Hindlimb muscle (tissue), 1 donor: ENCODE measurements at places on chromosomes 13 and 19.
A peak's percentile ranks its signal among the peaks of the same experiment; 100 is the strongest.

GRCh38 chr13:107241381-107241780 lies 673.4 kb upstream of the ARGLU1 start:
- DNase-seq = no peak

GRCh38 chr13:77384999-77385398 lies 58.1 kb upstream of the MYCBP2 start:
- DNase-seq = no peak

- no peak for DNase-seq
Measured at GRCh38 chr13:37136187-37136586, 30.7 kb upstream of the CSNK1A1L start.

DNA sequence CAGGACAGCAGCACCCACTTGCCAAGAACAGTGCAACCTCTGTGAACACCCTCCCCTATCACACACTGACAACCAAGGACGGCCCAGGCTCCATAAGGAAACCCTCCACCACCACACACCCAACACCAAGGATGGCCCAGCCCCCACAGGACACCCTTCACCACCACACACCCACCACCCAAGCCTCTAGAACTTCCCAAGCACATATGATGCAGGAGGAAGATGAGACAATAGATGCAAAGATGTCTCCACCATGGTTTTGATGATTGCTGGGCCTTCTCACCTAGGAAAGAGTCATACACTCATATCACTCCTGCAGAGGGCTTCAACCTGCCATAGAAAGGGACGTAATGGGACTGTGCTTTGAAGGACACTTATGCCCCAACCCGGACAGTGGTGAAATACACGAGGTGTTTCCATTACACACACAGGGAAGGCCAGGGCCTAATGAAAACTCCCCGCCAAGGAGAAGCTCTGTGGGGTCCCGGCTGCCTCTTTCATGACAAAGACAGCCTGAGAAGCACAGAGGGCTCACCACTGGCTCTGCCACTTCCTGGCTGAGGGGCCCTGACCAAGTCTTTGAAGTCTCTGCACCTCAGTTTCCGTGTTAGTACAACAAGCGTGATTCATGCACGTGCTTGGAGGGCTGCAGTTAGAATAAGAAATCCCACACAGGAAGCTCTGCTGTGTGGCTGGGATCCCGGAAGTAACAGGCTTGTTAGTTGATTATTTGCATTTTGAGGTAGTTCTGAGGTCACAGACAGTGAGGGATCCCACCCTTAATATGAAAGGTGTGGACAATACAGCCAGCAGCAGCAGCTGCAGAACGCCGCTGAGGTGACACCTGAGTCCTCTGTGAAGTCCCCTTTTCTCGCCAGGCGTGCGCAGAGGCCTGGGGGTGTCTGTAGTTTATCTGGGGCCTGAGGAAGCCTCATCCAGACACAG lies 61.9 kb upstream of the ATP12A start:
- no peak for DNase-seq

GRCh38 chr13:99432609-99433542 lies 68.4 kb upstream of the TM9SF2 start:
- peak; percentile 49 for DNase-seq

- no peak for DNase-seq
Measured at GRCh38 chr13:48634636-48635035, 19.1 kb upstream of the CYSLTR2 start.

DNA sequence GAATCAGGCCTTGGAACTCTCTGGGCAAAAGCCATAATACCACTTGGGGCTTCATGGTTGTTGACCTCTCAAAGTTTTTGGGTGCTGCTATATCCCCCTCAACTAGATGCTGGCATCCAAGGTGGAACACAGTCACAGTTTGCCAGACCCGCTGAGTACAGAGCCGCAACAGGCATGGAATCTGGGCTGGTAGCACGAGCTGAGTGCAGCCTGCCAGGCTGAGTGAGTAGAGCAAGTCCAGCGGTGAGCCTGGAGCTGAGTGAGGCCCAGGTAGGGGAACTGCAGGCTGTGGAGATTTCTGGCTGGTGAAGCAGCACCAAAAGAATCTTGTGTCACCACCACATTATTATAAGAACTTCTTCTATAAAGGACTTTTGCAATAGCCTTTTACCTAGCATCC lies 192.6 kb downstream of the PCDH17 start:
- no peak for DNase-seq

DNA sequence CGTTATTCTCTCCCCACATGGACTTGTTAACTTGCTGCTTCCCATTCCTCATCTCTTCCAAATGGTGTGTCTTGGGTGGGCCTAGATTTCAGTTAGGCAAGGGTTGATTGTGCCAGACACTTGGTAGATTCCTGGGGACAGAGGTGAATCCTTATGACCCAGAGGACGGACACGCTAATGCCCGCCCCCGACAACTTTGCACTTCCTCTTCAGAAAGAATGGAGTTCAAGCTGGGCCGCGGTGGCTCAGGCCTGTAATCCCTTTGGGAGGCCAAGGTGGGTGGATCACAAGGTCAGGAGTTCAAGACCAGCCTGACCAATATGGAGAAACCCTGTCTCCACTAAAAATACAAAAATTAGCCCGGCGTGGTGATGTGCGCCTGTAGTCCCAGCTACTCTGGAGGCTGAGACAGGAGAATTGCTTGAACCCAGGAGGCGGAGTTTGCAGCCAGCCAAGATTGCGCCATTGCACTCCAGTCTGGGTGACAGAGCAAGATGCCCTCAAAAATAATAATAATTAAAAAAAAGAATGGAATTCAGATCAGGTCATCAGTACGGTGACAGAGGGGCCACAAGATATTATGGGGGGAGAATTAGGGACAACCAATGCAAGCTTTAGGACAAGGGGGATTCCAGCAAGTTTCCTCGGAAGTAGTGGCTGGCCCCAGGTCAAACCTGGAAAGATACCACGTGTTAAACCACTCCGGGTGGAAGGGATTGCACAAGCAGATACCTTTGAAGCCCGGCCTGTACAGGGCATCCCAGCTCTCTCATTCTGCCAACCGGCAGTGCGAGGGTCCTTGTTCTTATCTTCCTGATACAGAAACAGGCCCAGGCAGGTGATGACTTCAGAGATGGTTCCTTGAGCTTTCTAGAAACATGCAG lies 2.7 kb downstream of the MYO9B start:
- no peak for DNase-seq

DNA sequence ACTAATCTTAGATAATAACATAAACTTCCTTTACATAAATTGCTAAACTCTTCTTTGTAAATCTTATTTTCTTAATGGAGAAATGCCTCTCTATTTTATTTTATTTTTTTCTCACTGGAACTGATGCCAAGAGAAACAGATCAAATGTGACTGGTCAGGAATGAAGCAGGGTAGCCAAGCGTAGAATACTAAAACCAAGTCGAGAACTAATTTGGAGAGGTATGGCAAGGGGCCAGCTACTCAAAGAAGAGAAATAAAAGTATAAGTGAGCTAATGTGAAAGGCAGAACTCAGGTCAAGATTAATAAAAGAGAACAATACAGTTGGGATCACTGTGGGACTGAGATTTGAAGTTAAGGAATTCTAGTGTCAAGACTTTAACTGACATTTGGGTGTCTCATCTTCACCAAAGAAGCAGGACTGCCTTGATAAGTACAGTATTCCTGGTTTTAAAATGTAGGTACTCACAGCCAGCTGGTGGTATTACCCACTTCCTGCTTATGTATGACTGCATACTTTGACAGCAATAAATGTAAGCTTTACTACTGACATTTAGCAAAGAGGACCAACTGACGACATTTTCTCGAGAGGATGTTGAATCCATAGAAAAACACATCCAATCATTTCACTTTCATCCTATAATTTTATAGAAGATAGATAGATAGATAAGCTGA lies 1192.2 kb downstream of the EFNB2 start:
- DNase-seq = no peak
